ENCODE measurements at places on chromosomes 3 and 15. TPM values are rescaled to one million over a fixed set of nuclear protein-coding genes. Genes with fewer than 3 reads are reported as not detected.

GRCh38 chr3:115836944-115837343, 213.6 kb downstream of the GAP43 start:
- no peak overlapping the region for H3K27ac ChIP-seq
- no peaks in the 10 kb centered on the region for H3K4me1 ChIP-seq
- no peaks in the 10 kb centered on the region for H3K27me3 ChIP-seq

DNA sequence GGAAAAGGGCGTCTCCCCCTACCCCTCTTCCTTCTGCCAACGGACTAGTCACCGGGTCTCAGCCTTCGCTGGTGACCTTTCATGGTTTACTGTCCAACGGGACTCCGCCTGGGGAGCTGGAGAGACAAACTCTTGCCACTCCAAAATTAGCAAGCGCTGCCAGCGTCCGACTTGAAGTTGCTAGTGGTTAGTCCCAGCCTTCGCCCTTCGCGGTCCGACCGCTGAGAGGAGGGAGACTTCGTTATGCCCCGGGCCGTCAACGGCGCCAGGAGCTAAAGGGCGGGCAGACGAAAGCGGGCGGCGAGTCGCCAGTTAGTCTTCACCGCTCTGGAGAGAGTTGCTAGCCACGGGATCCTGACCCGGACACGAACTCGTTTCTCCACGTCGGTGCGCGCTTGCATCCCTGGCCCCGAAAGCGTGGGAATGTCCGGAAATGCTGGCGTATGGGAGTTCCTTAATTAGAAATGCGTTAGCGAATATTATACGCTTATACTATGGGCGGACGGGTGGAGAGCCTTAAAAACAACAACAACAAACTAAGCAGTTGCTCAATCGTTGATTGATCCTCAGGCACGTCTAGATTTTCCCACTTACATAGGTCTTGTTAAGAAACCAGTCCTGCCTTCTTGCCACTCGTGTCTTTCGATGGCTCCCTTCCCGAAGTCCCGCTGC, 716 bp downstream of the SMC4 start:
- peak overlapping the region; percentile 92 for H3K27ac ChIP-seq
- DNase-seq = no peak
- H3K36me3 ChIP-seq = no peaks in the 10 kb centered on the region
- H3K4me3 ChIP-seq = peak overlapping the region; percentile 82
- H3K4me1 ChIP-seq = peaks cover 6% of the 10 kb centered on the region

DNA sequence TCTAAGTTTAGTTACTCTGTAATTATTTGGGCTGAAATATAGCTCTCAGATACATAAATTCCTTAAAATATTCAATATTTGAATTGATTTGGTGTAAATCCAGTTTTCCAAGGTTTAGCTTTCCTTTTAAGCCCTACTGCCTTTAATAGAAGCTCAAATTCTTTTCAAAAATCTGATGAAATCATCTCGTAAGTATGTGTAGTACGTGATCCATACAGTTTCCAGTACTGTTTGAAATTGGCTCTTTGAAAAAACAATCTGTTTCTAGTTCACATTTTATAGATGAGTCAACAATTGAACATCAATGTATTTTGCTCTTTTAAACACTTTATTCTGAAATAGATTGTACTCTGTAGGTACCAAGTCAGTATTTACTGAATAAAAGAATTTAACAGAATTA, 84.2 kb downstream of the LRRC49 start:
- no peaks in the 10 kb centered on the region for H3K36me3 ChIP-seq
- DNase-seq = no peak
- no peaks in the 10 kb centered on the region for H3K4me1 ChIP-seq

DNA sequence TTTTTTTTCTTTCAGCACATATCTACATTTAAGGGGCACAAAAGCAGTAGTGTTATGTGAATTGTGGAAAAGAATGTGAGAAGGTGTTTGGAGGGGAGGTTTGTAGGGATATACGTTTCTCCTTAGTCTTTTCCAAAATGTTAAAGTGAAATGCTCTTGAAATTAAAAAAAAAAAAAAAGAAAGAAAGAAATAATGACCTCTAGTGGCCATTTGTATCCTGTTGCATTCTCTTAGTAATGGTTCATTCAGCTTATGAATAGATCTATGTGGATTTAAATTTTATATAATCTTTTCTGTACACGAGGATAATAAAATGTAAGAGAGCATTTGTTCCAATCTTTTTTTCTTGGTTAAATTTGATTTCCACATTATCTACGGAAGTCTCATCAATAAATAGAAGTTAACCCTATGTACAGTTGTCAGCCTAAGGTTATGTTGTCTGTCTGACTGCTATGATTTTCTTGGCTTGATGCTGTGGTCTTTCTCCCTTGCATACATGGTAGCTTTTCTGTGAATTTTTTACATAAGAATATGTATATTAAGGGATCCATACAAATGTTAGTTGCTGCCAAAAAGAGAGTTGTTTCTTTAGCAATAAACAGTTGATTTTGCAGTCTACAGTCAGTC, 1.7 kb downstream of the P2RY13 start:
- peak overlapping the region; percentile 3 for H3K27ac ChIP-seq
- no peaks in the 10 kb centered on the region for H3K36me3 ChIP-seq
- H3K4me1 ChIP-seq = no peaks in the 10 kb centered on the region
- no peak for DNase-seq
- H3K27me3 ChIP-seq = no peaks in the 10 kb centered on the region

- no peak for DNase-seq
- no peak overlapping the region for H3K4me3 ChIP-seq
- H3K36me3 ChIP-seq = no peaks in the 10 kb centered on the region
- no peaks in the 10 kb centered on the region for H3K4me1 ChIP-seq
Measured at GRCh38 chr3:124203292-124203691, 211.4 kb upstream of the ROPN1 start.

PLA2G4B gene
- total RNA-seq = 3.2 TPM

DNA sequence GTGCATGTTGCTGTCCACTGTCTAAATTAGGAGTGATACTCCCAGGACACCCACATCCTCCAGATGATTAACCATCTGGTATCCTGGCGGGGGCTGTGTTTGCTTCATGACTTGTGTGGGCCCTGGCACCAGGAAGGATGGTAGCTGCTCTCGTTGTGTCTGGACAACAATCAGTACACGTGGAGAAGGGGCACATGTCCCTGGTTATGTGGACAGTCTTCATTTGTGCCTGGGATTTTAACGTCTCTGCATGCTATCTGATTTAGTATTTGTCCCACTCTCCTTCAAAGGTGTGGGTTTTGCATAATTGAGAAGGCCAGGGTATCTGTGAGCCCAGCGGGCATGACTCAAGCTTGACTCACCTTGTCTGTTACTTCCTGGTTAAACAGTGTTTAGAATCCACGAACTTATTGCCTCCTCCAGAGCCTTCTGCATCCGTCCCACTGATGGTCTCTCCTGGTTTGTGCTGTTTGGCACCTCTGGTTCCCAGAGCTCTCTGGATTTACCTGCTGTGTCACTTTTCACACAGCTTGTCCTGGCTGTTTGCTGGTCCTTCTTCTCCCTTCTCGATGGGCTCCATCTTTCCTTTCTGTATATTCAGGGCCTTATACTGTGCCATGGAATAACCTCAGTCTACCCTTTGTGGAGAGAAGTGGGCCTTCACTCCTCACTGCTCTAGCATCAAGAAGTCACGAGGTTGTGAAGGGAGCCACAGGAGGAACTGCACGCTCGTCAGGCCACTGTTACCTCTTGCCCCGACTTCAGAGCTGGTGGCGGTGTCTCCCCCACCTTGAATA, 32.5 kb downstream of the ARNT2 start:
- H3K27ac ChIP-seq = no peak overlapping the region
- H3K36me3 ChIP-seq = no peaks in the 10 kb centered on the region
- no peak overlapping the region for H3K4me3 ChIP-seq
- DNase-seq = no peak
- no peaks in the 10 kb centered on the region for H3K27me3 ChIP-seq
- H3K4me1 ChIP-seq = no peaks in the 10 kb centered on the region

DNA sequence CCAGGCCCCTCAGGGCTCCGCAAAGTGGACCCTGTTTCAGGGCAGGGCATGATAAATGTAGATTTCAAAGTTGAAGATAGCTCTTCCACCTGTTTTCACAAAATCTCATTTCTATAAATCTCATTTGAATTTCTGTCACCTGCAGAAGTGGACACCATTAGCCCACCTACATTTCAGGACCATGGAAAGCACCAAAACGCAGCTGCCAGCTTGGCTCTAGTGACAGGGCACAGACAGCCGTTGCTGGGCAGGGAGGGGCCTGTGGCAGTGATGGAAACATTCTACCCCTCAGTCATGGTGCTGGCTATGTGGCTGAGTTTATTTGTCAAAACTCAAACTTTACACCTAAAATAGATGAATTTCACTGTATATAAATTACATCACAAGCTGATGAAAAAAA, 40.4 kb downstream of the PRR23E start:
- H3K27ac ChIP-seq = no peak overlapping the region
- H3K27me3 ChIP-seq = no peaks in the 10 kb centered on the region
- no peak overlapping the region for H3K4me3 ChIP-seq
- no peak for DNase-seq

GRCh38 chr15:38690216-38690615, 125.6 kb upstream of the RASGRP1 start:
- H3K36me3 ChIP-seq = no peaks in the 10 kb centered on the region

- H3K4me3 ChIP-seq = peak within 1 kb of the TSS; percentile 54
- H3K27me3 ChIP-seq = no peaks in the 10 kb centered on the region
- peak within 1 kb of the TSS; percentile 77 for H3K27ac ChIP-seq
- H3K36me3 ChIP-seq = no peaks in the 10 kb centered on the region
- no peak for DNase-seq
- no peaks in the 10 kb centered on the region for H3K4me1 ChIP-seq
Measured at GRCh38 chr15:64911311-64912186, at the start of gene ANKDD1A. Gene ANKDD1A (plus strand): TSS chr15:64911902. CDS start chr15:64911931, 29 bp downstream.

GRCh38 chr3:13477943-13478342, 2.2 kb upstream of the HDAC11 start:
- H3K4me1 ChIP-seq = no peaks in the 10 kb centered on the region
- H3K27me3 ChIP-seq = no peaks in the 10 kb centered on the region
- no peak overlapping the region for H3K4me3 ChIP-seq
- no peaks in the 10 kb centered on the region for H3K36me3 ChIP-seq

GRCh38 chr15:73686781-73687256, 2.6 kb downstream of the CD276 start:
- no peak for DNase-seq
- H3K27ac ChIP-seq = peak overlapping the region; percentile 87
- no peaks in the 10 kb centered on the region for H3K36me3 ChIP-seq

- H3K27ac ChIP-seq = peak overlapping the region; percentile 89
- H3K4me1 ChIP-seq = no peaks in the 10 kb centered on the region
- no peak overlapping the region for H3K4me3 ChIP-seq
- H3K36me3 ChIP-seq = no peaks in the 10 kb centered on the region
- DNase-seq = peak; percentile 77
Measured at GRCh38 chr15:58260725-58261267, 122.6 kb downstream of the AQP9 start.

NPTN gene
- total RNA-seq = 82.1 TPM

DNA sequence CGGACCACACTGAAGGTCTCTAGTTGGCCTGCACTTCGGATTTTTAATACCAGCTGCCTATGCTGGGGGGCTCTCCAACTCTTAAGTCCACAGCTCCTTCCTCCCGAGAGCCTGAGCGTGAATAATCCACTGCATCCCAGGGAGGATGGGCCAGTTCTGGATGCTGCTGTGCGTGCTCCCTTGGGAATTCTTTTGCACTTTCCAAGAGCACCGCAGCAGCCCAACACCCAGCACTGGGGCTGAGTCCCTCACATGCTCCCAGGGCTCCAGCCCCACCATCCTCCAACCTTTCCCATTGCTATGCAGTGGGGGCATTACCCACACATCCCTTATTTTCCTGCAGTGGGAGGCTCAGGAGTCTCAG, 136.4 kb upstream of the IQSEC1 start:
- H3K36me3 ChIP-seq = no peaks in the 10 kb centered on the region
- H3K27me3 ChIP-seq = no peaks in the 10 kb centered on the region
- no peak for DNase-seq

DNA sequence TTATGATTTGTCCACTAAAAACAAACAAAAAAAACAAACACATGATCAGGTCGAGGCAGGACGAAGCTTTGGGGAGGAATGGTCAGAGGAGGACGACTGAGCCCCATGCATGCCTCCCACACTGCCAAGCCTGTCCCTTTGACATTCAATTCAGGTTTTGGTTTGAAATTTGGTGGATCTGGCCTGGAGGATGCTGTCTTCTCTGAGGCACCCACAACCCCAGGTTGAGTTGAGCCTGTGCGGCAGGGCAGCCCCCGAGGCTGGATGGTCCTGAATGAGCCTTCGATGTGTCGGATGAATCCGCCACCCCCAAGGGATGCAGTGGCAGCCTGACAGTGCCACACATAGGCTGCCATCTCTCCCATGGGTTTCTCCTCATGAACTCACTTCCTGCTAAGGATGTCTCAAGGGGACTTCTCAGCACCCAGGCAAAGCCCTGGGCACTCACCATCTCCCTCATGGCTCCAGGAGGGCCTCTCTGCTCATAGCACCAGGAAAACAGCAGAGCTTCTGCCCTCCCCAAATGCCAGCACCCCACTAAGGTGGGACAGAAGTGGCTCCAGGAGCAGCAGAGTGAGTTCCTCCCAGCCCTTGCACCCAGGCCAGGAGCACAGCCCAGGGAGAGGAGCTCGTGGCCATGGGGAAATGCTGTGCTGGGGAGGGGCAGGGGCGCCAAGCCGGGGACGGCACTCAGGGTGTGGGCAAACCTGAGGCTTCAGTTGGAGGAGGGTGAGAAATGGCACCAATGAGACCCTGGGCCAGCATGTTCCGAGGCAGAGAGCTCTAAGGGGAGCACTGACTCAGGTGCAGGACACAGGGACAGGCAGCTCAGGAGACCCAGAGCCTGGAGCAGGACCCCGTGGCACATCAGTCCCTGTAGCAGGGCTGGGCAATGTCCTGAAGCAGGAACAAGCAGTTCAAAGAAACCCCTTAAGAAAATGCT, 18.5 kb downstream of the PRR23E start:
- no peak overlapping the region for H3K27ac ChIP-seq
- H3K36me3 ChIP-seq = no peaks in the 10 kb centered on the region
- DNase-seq = no peak
- no peak overlapping the region for H3K4me3 ChIP-seq
- H3K27me3 ChIP-seq = no peaks in the 10 kb centered on the region
- H3K4me1 ChIP-seq = no peaks in the 10 kb centered on the region

PPP1R14D gene
- total RNA-seq = 1.3 TPM
